ENCODE measurements at places on chromosomes 7 and 10. TPM values are rescaled to one million over a fixed set of nuclear protein-coding genes. Genes with fewer than 3 reads are reported as not detected.

The FAM25C gene
- total RNA-seq = not detected

The MBL2 gene
- not detected for total RNA-seq

The PAXIP1 gene
- 27.7 TPM for total RNA-seq

The DRGX gene
- total RNA-seq = not detected

The COL13A1 gene
- 0.43 TPM for total RNA-seq

The ZNF727 gene
- not detected for total RNA-seq

The MACROH2A2 gene
- 143 TPM for total RNA-seq

The EN2 gene
- not detected for total RNA-seq

The GRM3 gene
- total RNA-seq = 1.4 TPM

The ITIH2 gene
- total RNA-seq = 4.9 TPM

The TMEM248 gene
- 77.2 TPM for total RNA-seq

The PKD2L1 gene
- 0.38 TPM for total RNA-seq

The DCLRE1A gene
- total RNA-seq = 11.1 TPM

The NEUROG3 gene
- total RNA-seq = 7.3 TPM

The JCAD gene
- 15.8 TPM for total RNA-seq

DNA sequence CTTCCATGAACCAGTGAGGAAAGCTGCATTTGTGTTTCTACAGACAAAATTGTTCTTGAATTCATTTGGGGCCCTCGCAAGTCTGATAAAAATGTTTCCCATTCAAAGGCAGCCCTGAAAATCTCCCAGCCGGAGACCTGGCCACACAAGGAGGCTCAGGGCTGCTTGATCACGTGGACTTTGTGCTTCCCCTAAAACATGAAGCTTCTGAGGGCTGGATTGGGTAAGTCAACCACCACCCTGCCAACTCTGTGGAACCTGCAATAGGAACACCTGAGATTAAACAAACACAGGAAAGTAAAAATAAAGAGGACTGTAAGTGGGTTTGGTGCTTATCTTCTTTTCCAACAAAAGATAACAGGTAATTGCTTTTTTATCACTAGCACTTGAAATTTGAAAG, 133.8 kb downstream of the C10orf90 start:
- no peak for DNase-seq

DNA sequence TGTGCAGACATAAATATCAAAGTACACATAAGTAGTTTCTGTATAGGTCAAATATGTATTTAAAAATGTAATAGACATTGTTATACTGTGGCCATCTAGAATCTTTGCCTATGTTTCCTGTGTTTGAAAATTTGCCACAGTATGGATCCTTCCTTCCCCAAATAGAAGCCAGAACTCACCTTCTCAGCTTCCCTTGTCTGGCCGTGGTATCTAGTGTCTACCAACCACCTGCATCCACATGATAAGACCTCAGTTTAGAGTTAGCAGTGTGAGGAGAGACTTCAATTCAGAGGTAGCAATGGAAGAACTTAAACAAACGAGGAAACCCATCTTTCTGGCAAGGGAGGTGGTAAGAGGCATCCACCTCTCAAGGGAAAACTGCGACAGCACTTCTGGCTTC, 4.9 kb downstream of the TRDMT1 start:
- DNase-seq = no peak

DNA sequence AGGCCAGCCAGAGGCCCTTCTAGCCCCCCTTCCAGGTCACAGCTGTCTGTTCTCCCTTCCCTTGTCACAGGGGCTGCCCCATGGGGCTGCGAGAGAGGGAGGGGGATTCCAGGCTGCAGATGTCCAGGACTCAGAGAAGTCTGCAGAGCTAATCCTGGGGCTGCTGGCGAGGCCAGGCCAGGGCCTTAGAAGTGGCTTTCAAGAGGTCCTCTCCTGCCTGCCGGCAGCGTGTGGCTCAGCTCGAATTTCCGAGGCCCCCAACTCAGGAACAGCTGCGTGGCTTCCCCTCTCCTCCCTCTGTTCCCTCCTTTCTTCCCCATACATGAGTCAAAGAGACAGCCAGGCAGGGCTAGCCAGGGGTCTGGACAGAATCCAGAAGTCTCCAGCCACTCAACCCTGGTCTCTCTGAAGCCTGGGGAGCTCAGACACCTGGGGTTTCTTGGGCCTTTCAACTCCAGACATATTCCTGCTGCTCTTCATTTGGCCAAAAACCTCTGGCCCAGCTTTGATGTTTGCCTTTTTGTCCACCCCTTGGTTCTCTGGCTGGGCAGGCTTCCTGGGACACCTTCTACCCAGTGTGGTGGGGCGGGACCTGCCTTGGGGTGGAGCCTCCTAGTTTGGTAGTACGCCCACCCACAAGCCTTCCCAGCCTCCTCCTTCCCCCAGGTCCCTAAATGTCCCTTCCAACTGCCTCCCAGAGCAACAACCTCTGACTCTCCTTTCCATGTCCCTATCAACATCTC, 21.8 kb upstream of the EIF5AL1 start:
- DNase-seq = no peak

GRCh38 chr10:86044029-86044428, 322.6 kb downstream of the GRID1 start:
- no peak for DNase-seq

DNA sequence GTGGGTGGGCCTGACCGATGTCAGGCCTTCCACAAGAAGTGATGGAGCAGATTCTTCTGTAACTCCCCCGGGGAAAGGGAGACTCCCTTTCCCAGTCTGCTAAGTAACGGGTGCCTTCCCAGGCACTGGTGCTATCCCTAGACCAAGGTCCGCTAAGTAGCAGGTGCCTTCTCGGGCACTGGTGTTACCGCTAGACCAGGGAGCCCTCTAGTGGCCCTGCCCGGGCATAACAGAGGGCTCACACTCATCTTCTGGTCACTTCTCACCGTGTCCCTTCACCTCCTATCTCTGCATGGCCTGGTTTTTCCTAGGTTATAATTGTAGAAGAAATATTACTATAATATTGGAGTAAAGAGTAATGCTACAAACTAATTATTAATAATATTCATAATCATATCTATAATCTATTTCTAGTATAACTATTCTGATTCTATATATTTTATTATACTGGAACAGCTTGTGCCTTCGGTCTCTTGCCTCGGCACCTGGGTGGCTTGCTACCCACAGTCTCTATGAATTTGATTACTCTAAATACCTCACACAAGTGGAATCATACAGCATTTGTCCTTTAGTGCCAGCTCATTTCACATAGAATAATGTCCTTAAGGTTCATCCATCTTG, 1378.7 kb downstream of the XPNPEP1 start:
- DNase-seq = peak; percentile 69

DNA sequence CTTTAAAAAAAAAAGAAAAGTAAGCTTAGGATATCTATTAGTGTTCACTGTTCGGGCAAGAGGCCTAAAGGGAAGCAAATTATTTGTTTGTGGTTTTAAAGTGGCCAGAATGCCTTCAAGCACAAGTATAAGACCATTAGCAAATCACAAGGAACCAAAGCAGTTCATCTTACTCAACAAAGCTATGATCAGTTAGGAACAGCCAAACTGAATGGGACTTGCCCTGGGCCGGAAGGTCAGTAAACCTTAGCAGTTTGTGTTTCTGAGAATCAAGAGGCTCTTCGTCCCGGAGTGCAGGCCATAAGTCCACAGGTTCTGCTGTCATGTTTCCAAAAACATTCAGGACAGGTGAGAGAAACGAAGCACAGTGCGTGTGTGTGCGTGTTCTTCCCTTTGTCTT, 4.5 kb downstream of the FBXW4 start:
- DNase-seq = no peak

DNA sequence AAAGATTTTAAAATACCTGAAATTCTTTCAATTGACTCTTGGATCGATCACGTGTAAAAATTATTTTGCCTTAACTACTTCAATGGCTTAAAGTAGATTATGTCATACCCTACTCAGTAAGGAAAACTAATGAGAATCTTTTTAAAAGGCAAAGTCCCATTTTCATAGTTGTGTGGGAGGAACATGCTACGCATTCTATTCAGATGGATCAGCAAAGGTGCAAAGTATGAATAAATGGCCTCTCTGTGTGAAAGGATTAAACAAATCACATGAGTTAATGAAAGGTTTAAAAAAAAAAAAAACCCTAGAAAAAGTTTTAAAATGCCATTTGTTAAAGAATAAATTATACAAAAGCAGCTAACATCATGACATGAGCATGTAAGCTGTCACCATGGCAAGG, 77.1 kb downstream of the ENO4 start:
- no peak for DNase-seq

- no peak for DNase-seq
Observed at GRCh38 chr7:15853832-15854470, 167.5 kb upstream of the MEOX2 start.

- no peak for DNase-seq
Observed at GRCh38 chr7:100490483-100491191, 6.9 kb downstream of the NYAP1 start.

DNA sequence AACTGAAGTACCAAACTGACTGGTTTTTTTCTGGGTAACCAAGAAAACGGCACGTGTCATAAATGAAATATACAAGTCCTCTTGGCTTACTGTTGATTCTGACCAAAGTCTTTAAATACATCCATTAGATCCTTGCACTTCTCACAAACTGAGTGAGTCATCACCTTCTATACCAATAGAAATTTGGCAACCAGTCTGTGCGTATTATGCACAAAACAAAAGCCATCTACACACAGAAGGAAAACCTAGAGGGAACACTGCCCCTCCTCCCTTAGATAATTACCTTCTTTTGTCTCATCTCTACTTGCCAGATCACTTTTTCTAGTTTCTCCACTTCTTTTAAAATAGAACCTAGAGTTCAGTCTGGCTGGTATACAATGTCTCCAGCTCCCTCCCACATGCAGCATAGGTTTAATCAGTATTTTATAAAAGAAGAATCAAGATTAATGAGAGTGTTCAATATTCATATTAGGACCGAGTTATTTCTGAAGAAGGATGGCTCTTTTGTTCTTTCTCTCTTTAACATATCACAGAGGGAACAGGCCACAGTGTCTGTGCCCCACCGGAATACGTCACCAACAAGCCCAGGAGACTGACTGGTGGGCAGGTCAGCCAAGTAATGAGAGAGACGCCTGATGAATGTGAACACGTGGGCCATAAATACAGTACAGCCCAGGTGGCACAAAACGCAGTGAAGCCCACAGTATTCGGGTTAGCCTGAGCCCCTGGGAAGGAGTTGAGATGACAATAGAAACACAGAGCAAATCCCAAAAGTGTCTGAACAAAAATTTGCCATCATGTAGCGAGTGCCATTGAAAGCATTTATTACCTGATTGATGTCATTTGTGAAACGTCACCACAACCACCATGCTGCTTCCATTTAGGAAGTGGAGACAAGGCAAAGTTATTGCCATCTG, 91.3 kb downstream of the KIAA1549 start:
- no peak for DNase-seq

DNA sequence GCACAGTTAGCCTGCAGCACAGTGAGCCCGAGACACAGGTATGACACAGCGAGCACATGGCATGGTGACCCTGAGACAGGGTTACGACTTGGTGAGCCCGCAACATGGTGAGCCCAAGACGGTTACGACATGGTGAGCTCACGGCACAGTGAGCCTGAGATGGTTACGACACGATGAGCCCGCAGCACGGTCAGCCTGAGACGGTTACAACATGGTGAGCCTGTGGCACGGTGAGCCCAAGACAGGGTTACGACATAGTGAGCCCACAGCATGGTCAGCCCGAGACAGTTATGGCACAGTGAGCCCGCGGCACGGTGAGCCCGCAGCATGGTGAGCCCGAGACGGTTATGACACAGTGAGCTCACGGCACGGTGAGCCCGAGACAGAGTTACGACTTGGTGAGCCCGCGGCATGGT, 156.1 kb downstream of the MAD1L1 start:
- DNase-seq = no peak

GRCh38 chr7:128714701-128715495, 24.3 kb upstream of the CALU start:
- DNase-seq = no peak

GRCh38 chr7:124536156-124536762, 229.3 kb downstream of the GPR37 start:
- DNase-seq = no peak

- DNase-seq = no peak
Observed at GRCh38 chr7:142797391-142798377, 26.9 kb downstream of the PRSS2 start.

- DNase-seq = no peak
Observed at GRCh38 chr10:72098301-72098835, 10.0 kb upstream of the SPOCK2 start.

- DNase-seq = no peak
Observed at GRCh38 chr10:10871352-10871751, 146.3 kb upstream of the CELF2 start.

DNA sequence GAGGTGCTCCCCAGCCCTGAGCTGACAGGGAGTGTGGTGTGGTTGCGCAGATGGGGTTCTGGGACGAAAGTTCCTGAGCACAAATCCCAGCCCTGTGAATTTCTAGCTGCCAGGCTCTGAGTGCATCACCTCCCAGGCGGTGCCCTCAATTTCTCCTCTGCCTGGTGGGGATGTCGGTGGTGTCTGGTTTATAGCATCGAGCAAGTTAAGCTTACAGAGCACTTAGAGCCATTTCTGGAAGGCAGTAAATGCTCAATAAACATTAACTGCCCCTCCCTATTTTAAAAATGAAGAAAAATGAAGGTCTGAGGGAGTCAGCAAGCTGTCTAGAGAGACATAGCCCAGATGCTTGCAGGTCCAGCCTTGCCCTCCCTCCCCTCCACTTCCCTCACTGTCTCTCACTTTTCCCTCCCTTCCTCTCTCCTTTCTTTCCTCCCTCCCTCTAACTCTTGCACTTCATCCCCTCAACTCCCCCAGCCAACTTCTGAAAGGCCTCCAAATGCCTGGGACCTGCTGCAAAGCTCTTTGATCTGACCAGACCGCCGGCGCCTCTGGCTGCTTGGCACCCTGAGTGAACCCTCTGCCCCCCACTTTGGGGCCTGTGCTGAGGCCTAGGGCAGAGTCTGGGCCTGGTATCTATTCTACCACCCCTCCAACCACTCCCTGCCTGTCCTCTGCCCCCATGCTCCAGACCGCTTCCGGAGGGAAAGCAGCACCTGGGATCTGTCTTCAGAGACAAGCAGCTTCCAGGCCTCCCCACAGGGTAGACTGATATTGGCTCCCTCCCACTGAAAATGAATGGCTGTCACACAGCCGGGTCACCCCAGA, 438.3 kb downstream of the RPS24 start:
- DNase-seq = no peak

- DNase-seq = no peak
Observed at GRCh38 chr7:131157530-131158243, 170.0 kb upstream of the MKLN1 start.

All from progenitor cell of endocrine pancreas (in vitro differentiated cells).